Activated naive CD8-positive, alpha-beta T cell treated with anti-CD3 and anti-CD28 coated beads, Interleukin-2, amount 10 ng/mL, durations not matched to agents 7 days and 5 days (primary cell): ENCODE measurements at places on chromosomes 5 and 9.
A peak's percentile ranks its signal among the peaks of the same experiment; 100 is the strongest.

DNA sequence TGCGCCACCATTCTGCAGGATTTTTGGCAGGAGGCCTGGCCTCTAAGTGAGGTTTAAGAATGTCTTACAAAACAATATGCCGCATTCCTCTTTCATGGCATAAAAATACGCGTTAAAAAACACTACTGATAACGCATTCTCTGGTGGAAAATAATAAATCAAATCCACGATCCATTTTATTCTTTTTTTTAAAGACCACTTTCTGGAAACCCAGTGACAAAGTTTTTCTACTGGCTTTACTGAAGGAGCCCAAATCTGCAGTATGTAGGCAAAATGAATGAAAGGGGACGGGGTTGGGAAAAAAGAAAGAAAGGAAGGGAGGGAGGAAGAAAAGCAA, 2.0 kb downstream of the SV2C start:
- no peak for DNase-seq

DNA sequence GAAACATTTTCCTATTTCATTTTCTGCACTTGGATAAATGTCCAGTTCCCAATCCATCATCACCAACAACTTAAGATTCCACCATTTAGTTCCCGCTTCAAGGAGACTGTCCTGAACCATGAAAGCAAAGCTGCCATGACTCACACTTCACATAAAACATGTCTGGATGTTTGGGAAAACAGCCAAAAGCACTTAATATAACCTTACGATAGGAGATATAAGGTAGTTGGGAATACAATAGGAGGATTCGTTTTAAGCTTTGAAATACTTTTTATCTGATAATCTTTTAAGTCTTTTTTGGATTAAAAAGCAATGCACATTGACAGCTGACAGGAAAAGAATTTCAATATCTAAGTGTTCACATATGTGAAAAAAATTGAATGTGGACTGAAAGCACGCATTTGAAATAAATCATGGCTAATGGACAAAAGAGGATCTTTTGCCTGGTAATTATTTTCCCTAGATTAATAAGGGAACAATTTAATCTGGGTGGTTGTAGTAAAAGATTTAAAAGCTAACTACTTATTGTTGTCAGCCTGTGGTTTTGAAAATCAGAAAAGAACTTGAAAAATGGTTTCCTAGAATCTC, 17.3 kb upstream of the TGFBI start:
- no peak for DNase-seq

DNA sequence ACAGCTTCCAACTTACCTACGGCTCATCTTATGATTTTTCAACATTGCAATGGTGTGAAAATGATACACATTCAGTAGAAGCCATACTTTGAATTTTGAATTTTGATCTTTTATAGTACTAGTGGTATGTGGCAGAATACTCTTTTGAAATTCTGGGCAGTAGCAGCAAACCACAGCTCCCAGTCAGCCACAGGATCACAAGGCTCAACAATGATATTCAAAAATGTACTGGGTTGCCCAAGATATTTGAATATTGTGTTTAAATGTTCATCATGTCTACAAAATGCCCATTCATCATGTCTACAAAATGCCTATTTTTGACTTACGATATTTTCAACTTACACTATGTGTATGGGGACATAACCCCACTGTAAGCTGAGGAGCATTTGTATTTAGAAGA, 81.3 kb upstream of the PRR16 start:
- no peak for DNase-seq

DNA sequence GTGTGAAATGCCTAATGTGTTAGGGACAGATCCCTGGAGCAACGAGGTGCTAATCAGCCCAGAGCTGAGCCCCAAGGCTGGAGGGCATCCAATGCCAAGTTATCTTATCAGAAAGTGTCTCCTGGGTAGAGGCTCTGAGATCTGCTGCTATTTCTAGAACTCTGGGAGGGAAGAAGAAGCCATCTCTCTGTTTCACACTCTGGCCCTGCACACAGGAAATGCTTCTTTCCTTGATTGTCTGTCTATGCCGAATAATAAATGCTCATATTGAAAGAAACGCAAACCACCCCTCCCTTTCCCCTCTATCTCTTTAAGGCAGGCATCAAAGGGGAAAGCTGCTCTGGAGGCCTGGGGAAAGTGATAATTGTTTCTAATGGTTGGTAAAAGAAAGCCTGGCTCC, 166.7 kb downstream of the PAPPA start:
- no peak for DNase-seq

- DNase-seq: peak; percentile 79
Observed at GRCh38 chr5:139389701-139390638, at the start of gene MZB1. Gene MZB1 (minus strand): TSS chr5:139389913. CDS start chr5:139389856, 57 bp downstream.

GRCh38 chr9:110828264-110828663, 159.7 kb downstream of the MUSK start:
- DNase-seq: no peak

DNA sequence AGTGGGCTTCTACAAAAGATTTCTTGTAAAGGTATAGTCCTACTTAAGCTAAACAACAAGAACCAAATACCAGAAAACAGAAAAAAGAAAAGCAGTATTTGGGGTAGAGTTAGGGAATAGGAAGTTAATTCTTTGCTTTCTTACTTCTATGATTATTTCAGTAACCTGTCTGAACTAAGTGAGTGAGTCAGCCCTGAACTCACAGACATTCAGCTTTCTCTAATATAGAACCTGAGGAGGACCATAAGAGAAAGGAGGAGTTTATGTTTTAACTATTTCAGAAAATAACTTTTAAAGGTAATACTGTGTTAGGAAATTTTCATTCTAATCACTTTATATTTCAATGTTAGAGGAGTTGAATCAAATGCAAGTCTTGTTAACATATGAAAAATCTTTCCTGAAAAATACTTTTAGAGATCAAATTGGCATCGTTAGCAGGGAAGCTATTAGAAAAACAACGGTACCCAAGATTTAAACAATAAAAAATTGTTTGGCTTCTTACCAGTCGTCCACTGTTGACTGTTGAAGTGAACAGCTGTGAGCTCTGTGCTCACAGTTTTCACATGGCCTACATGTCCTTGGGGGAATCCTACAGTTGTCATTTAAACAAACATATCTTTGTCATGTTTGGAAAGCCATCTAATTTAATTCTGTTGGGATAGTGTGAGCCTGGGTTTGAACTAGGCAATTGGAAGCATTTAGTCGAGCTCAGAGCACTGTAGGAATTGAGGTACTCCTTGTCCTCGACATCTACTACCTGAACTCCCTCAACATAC, 19.9 kb upstream of the ZFAND5 start:
- DNase-seq: no peak
